NCI-H1436 (cell line): ENCODE measurements at places on chromosomes 7 and 10.

- DNase-seq: peak; percentile 29
These were observed 765 bp downstream of the PFKFB3 start for GRCh38 chr10:6203331-6204062.

GRCh38 chr7:115747174-115747573, 283.4 kb downstream of the TFEC start:
- no peak for DNase-seq

GRCh38 chr7:47400741-47401206, 181.1 kb downstream of the TNS3 start:
- DNase-seq: no peak

- no peak for DNase-seq
These were observed 435.4 kb upstream of the DPP6 start for GRCh38 chr7:153616711-153617325.

GRCh38 chr10:123011987-123012386, 3.2 kb downstream of the ACADSB start:
- no peak for DNase-seq

DNA sequence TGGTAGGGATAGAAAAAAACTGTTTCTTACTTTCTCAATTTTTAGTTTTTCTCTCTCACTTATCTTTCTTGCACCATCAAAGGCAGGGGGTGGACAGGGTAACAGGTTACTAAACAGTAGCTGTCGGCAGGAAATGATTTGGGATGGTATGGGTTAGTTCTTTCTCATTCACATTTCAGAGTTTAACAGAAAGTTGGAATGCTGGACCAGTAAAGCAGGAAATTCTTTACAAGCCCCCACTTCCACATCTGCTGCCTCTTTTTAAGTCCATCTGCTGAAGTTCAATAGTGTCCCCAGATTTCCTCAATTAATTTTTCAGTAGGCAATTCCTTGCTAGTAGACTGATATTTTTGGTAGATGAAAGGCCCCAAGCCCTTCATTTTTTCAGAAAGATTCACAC, 23.3 kb downstream of the TWIST1 start:
- DNase-seq: no peak

GRCh38 chr10:119688033-119688508, 36.9 kb downstream of the BAG3 start:
- no peak for DNase-seq

DNA sequence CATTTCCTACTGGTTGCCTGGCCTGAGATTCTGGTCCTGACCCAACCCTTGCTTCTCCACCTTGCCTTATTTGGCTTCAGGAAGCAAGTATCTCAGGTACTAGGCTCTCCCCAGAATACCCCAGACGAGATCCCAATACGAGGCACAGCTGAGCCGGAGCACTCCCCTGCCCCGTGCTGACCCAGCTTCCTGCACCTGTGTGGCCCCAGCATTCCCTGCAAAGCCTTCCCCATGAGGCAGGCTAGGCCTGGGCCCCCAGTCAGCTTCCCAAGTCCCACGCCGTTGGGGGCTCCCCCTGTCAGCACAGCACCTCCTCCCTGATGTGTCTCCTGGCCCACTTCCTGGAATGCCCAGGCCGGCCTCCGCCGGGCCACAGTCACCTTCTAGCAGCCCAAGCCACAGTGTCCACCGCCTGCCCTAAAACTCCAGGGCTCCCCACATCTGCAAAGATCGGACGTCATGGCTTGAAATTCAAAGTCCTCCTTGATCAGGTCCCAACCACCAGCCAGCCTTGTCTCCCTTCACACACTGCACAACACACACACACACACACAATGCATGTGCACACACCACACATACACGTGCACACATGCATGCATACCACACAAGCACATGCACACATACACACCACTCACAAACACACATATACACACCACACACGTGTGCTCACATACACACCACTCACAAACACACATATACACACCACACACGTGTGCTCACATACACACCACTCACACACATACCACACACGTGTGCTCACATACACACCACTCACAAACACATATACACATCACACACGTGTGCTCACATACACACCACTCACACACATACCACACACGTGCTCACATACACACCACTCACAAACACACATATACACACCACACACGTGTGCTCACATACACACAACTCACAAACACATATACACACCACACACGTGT, 78.9 kb upstream of the FOXK1 start:
- no peak for DNase-seq

DNA sequence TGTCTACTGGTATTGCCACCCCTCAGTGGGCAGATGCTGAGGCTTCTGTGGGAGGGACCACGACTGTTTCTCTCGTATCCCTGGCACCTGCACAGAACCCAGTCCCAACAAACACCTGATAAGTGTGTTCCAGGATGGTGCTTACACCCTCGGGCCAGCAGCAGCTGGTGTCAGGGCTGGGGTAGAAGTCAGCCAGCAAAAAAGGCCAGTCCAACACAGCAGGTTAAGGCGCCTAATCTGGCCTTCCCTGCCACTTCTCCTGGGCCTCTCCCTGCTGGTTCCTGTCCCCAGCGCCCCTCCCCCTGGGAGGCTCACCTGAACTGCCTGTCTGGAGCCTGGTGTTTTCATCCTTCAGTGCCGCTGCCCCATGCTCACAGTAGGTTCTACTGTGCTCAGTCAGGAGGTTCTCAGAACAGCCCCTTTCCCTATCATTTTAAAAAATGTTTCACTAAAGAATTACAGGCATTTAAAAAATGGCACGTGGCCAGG, 20.0 kb downstream of the PODXL start:
- DNase-seq: no peak

GRCh38 chr7:16026253-16027020, 340.0 kb upstream of the MEOX2 start:
- no peak for DNase-seq

DNA sequence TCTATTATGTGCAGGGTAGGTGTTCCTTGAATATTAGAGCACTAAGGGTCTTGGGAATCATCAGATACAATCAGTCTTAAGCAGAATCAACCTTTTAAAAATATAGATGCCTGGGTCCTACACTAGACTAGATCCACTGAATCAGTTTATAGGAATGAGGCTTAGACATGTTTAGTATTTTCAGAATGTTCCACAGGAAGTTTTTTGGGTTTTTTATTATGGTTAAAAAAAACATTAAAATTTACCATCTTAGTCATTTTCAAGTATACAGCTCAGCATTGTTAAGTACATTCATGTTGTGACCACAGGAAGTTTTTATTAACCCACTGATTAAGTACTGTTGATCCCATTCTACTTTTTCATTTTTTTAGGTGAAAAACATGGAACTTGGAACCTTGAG, 135.7 kb downstream of the LCOR start:
- DNase-seq: no peak

DNA sequence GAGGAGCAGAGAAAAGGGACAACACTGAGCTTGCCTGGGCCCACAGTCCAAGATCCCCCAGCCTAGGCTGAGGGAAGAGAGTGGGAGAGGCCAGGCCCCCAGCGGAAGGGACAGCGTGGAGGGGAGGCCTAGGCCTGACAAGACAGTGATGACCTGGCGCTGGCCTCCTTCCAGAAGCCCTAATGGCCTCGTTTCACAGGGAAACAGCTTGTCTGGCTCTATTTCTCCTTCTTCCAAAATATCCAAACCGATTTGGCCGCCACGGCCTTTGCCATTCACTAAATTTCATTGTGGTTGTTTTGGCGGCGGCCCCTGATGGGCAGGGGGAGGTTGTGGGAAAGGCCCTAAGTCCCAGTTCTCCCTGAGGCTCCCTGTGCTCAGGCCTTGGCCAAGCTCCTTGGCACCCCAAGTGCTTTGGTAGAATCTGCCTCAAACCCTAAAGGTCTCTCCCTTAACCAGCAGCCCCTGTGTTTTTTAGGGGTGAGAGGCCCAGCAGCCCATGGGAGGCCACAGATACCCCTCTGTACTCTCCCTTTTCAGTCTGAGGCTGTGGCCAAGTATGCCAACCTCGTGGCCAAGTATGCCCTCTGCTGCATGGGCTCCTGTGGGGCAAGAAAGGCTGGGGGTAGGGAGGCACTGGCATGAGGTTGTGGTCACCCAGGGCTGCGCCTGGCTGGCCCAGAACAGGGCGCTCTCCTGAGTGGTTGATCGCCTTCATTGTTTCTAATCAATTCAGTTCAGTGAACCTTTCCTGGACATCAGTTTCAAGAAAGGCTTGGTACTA, 37.3 kb downstream of the PAX2 start:
- no peak for DNase-seq

DNA sequence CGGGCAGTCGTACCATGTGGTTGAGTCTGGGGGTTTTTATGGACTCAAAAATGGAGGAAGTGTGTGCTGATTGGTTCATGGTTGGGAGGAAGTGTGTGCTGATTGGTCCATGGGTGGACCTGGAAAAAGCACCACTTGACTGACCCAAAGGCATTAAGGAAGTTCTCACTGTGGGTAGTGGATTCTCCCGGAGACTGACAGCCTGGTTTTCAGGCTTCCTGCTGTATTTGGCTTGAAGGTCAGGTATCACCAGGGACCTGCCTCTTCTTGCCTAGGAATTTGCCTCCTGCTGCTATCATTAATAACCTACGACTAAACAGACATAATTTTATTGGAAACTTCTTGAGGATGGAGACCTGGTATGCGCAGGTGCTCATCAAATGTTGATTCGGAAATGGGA, 268.8 kb upstream of the LRGUK start:
- DNase-seq: no peak

- no peak for DNase-seq
These were observed 57.5 kb upstream of the DNAAF5 start for GRCh38 chr7:668958-669357.

DNA sequence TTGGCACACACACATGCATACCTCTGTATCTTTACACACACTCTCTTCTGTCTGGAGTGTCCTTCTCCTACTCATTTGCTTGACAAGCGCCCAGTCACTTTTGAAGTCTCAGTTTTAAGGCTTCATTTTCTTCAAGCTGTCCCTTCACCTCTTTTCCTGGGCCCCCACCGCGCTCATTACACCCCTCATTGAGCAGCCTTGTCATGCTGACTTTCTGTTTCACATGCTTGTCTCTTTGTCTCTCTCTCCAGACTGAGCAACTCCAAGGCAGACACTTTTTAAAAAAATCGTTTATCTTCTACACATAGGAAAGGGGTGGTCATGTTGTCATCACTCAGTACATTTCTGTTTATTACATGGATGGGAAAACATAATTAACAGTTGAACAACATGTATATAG, 225.2 kb upstream of the FZD1 start:
- DNase-seq: no peak

GRCh38 chr7:112103246-112103645, 103.0 kb downstream of the DOCK4 start:
- DNase-seq: no peak

DNA sequence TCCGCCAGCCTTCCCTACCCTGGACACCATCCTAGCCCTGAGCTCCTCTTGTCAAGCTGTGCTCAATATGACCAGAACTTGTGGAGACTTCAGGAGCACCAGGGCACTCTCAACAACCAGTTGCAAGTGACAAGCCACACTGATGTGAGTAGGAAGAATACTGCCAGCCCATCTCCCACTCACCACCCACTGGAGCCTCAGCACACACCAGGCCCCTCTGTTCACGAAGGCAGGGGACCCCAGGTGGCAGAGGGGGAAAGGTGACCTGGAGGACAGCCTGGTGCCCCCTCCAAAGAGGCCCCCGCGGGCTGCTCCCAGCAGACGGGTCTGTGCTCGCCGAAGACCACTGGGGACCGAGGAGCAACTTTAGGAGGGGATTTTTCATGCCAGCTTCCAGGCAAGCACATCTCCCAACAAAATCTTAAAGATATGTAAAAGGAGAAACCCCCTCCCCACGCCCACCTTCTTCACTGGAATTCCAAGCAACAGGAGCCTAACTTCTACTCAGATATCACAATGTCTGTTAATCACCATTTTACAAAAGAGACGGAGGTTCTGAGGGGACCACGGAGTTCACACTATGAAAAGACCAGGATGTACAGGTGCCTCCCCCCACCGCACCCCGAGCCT, 1.0 kb downstream of the MMD2 start:
- DNase-seq: no peak
